Stimulated activated CD4-positive, alpha-beta T cell treated with anti-CD3 and anti-CD28 coated beads, TNF-alpha, amount 100 ng/mL, for 24 hours (primary cell): ENCODE measurements at places on chromosomes 11 and 22.

GRCh38 chr11:120329556-120329955 is 4.5 kb downstream of the TLCD5 start:
- DNase-seq = no peak

- no peak for DNase-seq
Observed at GRCh38 chr11:33083918-33084317, 44.5 kb downstream of the TCP11L1 start.

GRCh38 chr11:70595452-70595851 is 197.1 kb downstream of the CTTN start:
- no peak for DNase-seq

DNA sequence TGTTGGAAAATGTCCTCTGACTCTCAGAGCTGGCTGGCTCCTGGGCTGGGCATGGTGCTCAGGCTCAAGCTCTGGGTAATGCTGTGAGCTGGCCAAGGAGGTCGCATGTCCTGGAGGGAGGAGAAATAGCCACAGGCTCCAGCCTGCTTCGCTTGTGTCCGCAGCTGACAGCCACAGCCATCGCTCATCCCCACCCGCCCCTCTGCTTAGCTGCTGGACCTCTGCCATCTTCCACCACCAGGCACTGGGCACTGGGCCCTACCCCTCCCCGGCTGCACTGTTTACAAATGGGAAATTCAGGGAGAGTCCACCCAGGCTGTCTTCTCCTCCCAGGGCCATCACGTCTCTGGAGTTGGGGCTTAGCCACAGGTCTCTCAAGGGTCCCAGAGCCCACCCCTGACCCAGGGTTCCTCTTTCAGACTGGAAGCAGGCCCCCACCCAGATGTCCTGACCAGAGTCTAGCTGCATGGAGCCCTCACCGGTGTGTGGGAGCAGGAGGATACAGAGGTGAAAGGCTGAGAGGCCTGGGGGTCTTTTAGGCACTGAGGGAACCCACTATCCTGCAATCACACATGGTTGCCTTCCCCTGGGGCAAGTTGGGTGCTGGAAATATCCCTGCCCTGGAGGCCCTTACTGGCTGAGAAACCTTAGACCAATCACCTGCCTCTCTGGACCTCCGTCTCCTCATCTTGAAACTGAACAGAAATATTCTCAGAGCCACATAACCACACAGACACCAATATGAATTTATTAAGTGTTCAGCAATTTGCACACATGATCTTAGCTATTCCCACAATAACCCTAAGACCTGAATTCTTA is 62.7 kb downstream of the CD82 start:
- DNase-seq = no peak

GRCh38 chr11:64235437-64236161 is 1.2 kb downstream of the VEGFB start:
- DNase-seq = no peak
